Muscle of back (tissue), 13 donors: ENCODE measurements at places on chromosomes 7 and 10. TPM values are rescaled to one million over a fixed set of nuclear protein-coding genes. Genes with fewer than 3 reads are reported as not detected.

Gene UBE3C
- polyA plus RNA-seq, result 30.4 TPM

Gene NYAP1
- 1.8 TPM for polyA plus RNA-seq

- DNase-seq, result no peak
These were observed 128.9 kb upstream of the VWC2 start for GRCh38 chr7:49644396-49645166.

GRCh38 chr7:131741446-131741845 lies 185.0 kb upstream of the PODXL start:
- no peak for DNase-seq

DNA sequence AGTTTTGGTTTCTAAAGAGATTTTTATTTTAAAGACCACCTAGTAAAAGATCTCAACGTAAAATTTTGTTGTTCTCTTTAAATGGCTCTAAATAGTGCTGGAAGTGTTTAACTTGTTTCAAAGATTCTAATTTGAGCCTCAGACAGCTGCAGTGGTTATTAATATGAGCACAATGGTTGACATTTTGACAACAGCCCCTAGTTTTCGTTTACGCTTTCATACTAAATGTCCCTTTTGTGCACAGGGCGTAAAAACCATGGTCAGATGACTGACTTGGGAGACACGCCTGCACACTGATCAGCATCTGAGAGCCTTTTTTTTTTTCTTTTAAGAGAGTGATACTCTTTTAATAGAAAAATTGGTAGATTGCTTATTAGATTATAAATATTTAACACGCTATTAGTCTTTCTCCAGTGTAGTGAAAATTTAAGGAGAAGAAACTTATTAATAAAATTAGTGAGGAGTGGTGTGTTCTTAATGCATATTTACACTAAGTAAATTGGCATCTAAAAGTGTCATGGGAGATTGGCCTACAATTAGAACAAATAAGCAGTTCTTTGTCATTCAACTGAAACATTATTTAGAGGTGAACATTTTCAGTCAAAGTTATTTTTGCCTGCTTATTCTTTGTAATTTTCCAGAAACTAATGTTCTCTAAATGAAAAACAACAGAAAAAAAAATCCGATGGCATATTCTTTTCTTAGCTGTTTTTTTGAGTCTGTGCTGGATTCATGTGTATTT lies 182.8 kb upstream of the PHYHIPL start:
- DNase-seq, result no peak

DNA sequence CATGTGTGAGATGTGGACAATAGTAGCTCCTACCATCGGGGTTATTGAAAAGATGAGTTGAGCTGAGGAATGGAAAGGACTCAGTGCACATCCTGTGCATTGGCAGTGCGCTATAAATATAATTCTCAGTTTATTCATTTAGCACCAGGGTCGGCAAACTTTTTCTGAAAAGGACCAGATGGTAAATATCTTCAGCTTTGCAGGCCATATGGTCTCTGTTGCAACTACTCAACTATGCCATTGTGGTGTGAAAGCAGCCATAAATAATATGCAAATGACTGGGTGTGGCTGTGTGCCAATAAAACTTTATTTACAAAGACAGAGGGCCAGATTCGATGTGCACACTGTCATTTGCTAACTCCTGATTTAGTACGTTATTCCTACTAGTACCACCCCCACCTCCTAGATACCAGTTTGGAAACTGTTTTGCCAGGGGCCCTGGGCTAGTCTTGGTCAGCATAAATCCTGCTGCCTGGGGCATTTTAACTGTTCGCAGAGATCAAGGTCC lies 422.9 kb upstream of the MKI67 start:
- no peak for DNase-seq

DNA sequence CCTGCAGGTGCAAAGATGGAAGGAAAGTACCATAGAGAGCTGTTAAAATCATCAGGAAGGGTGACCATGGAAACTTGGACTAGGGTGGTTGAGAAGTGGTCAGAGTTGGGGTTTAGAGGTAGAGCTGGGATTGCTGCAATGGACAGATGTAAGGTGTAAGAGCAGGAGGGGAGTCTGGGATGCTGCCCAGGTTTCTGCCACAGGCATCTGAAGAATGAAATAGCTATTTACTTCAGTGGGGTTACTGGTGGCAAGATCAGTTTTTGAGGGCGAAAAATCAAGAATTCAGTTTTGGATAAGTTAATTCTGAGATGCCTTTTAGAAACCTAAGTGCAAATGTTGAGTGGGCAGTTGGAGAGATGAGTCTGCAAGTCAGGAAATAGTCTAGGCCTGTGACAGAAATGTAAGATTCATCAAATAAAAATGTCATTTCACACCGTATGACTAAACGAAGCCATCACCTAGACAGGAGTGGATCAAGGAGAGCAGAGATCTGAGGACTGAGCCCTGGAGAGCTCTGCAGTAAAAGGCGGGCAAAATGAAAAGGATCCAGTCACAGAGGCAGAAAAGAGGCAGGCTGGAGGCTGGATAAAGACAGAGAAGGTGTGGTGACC lies 22.7 kb upstream of the TOMM7 start:
- no peak for DNase-seq

GRCh38 chr7:35754741-35755140 lies 46.1 kb upstream of the SEPTIN7 start:
- no peak for DNase-seq

DNA sequence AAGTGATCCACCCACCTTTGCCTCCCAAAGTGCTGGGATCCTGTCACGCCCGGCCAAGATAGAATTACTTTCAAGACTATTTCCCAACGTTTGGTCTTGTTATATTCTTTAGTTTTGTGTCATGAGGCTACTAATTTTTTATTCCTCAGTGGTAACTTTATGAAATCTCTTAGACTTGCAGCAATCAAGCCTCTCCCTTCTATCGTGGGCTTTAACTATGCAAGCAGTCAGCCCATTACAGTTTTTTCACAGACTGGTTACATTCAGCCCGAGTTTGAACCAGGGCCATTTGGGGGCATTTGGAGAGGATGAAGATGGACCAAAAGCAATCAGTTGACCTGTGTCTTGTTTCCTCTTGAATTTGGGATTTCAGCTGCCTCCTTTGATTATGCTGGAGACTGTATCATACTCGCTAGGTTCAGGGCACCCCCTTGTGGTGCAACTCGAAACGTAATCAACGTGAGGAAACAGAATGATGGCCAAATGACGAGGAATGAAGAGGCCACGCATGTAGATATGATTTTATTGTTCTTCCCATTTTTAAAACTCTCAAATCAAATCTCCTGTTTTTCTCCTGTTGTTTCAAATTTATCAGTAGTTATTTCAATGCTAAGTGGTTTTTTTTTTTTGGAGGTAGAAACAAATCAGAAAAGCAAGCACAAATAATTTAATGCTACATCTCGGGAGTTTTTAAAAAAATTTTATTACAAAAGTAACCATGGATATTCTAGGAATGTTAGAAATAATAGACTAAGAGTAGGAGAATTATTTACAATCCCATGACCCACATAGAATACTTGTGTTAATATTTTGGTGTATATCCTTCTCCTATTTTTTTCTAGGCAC lies 151.6 kb downstream of the KIAA1217 start:
- DNase-seq, result peak; percentile 77

DNA sequence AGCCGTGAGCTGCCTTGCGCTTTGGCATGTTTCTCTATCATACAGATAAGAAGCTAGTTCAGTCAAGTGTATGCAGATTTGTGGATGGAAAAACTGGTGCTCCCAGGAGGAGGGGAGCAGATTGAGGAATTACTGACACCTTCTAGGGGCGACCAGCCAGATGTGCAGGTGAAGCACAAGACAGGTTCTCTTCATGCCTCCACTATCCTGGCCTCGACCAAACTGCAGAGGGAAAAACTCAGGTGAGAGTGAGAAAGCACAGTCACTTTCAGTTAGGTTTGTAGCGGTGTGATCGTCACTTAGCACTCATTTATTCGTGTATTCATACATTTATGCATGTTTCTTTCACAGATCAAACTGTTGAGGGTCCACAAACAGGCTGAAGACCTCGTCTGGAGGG lies 600 bp upstream of the DBNL start:
- DNase-seq, result no peak

- no peak for DNase-seq
These were observed 21.4 kb downstream of the SGCE start for GRCh38 chr7:94634502-94634901.

DNA sequence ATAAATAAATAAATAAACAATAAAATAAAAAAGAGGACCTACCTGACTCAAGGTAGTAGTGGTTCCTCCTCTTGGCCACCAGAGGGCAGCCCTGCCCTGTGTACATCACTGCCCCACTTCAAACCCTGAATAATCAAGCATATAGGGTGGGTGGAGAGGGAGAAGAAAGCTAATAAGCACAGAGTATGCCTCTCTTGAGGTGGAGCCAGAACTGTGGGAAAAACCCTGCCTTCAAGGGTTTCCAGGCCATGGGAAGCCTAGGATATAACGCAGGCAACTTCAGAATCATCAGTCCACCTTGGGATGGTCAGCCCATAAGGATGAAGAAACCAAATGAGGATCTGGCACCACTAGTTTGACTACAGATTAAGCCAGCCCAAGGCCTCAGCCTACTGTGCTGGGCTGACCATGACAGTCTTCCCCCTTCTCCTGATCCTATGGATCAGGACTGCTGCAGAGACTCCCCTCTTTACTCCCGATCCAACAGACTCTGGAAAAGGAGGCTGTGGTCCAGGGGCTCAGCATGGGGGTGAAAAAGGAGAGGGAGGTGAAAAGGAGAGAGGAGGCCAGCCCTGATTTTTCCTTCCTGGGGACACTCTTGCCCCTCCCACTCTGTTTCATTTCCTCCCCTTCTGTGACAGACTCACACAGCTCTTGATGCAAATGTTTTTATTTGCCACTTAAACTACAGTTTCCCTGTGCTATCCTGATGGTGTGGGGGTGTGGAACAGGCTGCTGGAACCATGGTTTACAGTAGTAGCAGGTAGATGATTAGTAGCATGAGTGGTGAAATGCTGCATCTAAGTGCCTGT lies 10.1 kb downstream of the AVPI1 start:
- peak; percentile 58 for DNase-seq
